ENCODE measurements at places on chromosomes 2 and 18.

DNA sequence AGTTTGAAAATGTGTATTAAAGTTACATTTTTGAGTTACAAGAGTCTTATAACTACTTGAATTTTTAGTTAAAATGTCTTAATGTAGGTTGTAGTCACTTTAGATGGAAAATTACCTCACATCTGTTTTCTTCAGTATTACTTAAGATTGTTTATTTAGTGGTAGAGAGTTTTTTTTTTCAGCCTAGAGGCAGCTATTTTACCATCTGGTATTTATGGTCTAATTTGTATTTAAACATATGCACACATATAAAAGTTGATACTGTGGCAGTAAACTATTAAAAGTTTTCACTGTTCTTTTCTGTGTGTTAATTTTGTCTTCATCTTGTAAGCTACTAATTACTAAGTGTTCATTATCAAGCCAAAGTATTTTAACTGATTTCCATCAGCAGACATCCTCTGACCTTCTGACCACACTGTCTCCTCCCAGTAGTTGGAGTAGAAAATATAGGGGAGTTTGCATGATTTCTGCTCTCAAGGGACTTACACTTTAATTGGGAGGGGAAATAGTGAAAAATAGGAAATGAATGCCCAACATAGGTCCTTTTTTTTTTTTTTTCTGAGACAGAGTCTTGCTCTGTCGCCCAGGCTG is 4.3 kb downstream of the PMAIP1 start:
- DNase-seq, result no peak

- peak; percentile 55 for DNase-seq
These were observed 51.3 kb downstream of the RNF144A start for GRCh38 chr2:6968319-6969100.

DNA sequence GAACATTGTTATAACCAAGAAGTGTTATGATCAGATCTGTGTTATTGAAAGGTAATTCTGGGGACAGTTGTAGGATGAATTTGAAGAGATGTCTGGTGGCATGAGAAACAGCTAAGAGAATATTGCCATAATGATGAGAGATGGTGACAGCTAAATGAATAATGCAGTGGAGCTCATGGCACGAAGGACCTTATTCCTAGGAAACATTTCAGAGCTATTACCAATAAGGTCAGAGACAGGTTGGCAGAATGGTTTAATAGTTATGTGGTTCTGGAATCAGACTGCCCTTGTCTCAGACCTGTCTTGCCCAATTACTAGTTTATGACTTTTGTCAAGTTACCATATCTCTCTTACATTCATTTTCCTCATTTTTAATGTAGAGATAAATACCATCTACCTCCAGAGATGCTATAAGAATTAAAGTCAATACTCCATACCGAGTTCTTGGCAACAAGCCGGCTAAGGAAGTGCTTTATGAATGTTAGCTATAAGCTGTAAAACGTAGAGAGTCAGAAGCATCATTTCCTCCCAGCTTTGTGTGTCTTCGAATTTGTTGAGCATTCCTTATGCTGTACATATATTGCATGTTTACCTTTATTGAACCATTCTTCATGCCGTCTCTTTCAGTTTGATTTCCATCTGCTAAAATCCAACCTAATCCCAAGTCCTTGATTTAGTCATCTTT is 73.6 kb upstream of the COL5A2 start:
- no peak for DNase-seq

GRCh38 chr2:154960802-154961583 is 262.5 kb downstream of the KCNJ3 start:
- DNase-seq, result no peak

DNA sequence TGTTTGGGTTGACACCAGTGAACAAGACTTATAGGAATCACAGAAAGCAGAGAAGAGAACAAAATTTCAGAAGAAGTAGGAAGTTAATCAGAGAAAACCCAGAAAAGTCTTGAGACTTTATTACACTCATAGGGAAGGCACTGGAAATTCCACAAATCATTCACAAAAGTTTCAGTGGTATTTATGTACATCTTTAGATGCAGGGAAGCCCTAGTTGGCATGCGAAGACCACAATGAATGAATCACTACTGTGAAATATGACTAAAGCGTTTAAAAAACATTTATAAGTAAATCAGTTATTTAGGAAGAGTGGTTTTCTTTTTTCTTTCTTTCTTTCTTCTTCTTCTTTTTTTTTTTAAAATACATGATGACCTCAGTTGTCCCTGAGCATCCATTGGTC is 105.1 kb downstream of the NUP35 start:
- DNase-seq, result peak; percentile 56

- no peak for DNase-seq
These were observed 1307.8 kb upstream of the TMEFF2 start for GRCh38 chr2:193502363-193503035.
